ENCODE measurements at places on chromosomes 1 and 21.

DNA sequence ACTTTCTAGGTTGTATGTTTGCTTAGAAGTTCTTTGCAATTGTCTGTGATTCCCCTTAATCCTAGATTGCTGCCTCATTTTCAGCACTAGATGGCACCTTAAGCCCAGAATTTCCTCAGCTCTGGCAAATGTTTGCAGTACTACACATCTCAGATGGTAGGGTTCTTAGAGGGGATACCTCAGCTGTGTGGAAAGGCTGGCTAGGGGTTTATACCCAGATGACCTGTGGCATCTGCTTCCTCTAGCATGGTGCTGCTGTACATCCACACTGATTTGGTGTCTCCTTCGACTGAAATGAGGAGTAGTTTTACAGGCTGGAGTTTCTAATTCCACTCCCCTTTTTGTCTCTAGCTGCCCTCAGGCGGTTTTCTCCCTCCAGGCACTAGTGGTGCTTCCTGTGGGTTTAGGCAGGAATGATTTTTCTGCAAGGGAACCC is 23.5 kb downstream of the ASB17 start:
- DNase-seq: no peak

GRCh38 chr21:45937721-45938452 is 43.7 kb upstream of the COL6A1 start:
- DNase-seq: no peak

GRCh38 chr1:26224606-26225005 is 9.4 kb upstream of the CEP85 start:
- no peak for DNase-seq

DNA sequence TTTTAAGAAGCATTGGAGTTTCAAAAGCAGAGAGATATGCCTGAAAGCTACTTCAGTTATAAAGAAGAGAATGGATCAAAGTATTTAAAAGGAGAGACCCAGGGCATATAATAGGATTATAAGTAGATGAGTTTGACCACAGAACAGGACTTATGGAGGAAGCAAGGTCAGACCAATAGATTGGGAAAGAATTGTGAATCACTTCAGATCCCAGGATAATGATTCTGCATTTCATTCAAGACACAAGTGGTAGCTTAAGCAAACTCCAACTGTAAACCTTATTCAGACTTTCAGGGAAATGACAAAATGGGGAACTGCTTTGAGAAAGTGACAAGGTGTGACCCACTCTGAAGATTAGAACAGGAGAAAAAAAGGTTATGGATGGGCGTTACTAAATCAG is 18.9 kb upstream of the OR10J5 start:
- DNase-seq: no peak

GRCh38 chr1:111302374-111302773 is 11.7 kb downstream of the CHIA start:
- DNase-seq: no peak

GRCh38 chr1:10891091-10891490 is 94.6 kb upstream of the CASZ1 start:
- DNase-seq: no peak

Data from stimulated activated CD8-positive, alpha-beta memory T cell treated with anti-CD3 and anti-CD28 coated beads, Interleukin-7, amount 100 ng/mL, for 4 hours (primary cell).